ENCODE measurements at places on chromosomes 2 and 18.

- DNase-seq, result no peak
Measured at GRCh38 chr2:101327863-101328394, 19.4 kb upstream of the RNF149 start.

DNA sequence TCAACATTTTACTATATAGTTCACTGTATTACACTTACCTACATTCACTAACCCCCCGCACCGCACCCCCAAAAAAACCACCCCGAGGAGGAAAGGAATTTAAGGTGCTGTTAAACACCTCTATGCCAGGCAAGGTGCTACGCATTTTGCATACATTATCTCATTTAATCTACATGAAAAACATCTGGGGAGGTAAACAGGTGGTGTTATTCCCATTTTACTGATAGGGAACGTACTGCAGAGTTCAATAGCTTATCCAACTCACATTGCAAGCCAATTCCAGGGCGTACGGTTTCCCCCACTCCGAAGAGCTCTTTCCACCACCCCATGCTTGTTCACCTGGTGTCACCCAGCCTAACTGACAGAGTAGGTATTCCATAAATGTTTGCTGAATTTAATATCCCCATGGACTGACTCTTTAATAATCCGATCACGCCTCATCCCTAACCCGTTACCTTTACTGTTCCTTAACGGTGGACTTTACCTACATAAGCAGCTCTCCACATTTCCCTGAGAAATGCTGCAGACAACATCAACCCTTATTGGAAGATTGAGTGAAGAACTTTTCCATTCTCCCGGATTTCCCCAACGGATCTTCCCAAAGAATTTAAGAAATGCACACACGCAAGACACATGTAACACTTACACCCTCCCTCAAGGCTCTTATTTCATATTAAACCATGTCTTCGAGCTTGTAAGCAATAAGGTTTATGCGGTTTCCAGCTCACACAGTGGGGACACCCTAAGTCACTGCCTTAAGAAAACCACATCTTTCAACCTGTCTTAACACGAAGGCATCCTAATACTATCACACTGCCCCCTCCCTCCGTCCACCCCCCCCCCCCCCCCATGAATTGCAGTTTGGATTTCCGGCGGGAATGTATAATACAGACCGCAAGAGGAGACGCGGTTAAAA is 1.2 kb downstream of the RAPH1 start:
- peak; percentile 80 for DNase-seq

DNA sequence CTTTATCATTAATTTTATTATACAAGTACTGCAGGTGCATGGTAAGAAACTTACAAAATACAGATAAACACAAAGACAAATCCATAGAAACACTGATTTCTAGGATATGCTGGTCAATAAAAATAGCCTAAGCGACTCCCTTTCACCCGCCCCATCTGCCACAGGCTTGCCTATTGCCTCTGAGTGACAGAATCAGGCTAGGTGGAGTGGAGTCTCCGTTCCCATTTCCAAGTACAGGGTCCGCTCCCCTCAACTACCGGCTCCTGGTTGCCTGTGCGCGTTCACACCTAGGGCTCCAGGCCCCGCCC is 201 bp upstream of the TRAPPC12 start:
- no peak for DNase-seq

- no peak for DNase-seq
Measured at GRCh38 chr2:113978524-113979190, 88.8 kb downstream of the ACTR3 start.

- peak; percentile 88 for DNase-seq
Measured at GRCh38 chr2:113117541-113118262, 9.7 kb upstream of the IL1RN start.

GRCh38 chr2:232870018-232870765 is at the start of gene SNORC:
TSS of gene SNORC (plus strand) at chr2:232870264. CDS start at chr2:232870342, 78 bp downstream.
- no peak for DNase-seq
